NCI-H226 (cell line): ENCODE measurements at places on chromosomes 7 and 10.

DNA sequence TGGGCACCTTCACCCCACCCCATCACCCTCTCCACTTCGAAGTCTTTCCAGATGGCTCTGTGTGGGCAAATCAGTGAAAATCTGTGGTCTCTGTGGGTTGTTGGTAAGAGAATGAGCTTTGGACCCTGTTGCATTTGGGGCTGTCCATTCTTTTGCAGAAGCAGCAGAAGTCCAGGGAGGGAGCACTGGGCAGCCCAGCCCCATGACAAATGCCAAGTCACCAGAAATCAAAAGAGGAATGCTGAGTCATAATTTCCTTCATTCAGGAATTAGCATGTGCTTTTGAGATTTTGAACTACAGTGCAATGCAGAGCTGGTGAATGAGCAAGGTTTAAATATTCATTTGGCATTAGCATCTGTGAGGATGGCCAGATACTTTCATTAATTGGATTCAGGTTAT lies 556.2 kb downstream of the LRMDA start:
- DNase-seq, result no peak

DNA sequence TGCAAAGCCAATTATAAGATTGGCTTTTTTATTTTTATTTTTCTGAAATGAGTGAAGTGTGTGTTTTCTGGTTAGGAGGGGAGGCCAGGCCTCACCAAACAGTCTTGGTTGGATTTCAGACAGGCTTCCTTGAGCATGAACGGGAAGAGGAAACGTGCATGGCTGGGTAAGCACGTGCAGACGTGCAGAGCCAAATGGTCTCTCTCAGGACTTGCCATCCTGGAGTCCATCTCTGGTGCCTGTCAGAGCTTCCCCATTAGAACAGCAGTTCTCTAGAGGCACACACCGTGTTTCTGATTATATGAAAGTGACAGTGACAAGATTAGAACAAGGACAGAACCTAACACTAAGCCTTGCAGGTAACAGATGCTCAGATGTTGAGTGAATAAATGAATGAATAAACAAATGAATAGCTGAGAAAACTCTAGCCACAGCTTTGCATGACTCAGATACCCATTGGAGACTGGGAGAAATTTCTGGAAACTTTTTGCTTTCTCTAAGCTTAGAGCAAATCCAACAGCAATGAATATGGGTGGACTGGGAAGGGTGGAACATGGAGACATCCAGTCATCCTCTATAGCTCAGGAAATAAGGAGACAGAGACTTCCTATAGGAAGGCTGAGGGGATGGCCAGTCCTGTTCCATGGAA lies 11.8 kb upstream of the CALD1 start:
- no peak for DNase-seq

- peak; percentile 61 for DNase-seq
Measured at GRCh38 chr7:92177362-92177761, 1.6 kb downstream of the LRRD1 start.

GRCh38 chr10:62248465-62248864 lies 20.2 kb downstream of the RTKN2 start:
- no peak for DNase-seq

DNA sequence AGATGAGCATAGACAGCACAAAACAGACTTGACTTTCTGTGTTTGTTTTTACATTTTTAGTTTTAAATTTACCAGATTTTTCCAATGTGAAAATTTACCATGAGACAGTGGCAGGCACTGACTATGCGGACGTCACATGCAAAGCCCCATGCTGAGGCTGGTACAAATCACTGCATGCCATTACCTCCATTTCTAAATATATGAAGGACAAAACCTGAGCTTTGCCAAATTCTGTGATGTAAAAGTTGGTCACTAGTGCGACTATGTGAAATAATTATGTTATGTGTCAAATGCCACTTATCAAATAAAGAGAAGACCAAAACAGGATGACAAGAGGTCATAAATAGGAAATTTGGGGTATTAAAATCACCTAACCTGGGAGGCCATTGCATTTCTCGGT lies 22.1 kb downstream of the NRAP start:
- no peak for DNase-seq

DNA sequence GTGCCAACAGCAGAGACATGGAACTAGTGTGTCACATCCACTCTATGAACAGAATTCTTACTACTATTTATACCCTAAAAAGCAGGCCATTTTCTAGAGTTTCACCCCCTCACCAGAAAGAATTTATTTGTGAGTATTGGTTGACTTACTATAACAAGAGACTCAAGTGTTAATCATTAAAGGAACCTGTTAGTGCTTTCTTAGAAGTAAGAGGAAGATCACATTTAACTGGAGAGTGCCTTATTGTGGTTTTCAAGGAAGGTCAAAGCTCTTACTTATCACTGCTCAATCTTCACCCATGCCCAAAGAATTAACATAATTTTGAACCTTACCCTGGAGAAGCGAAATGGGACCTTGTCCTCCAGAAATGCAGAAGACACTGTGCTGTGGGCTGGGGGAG lies 169.3 kb upstream of the PRSS1 start:
- no peak for DNase-seq
